Cardiac ventricle fibroblast (primary cell): ENCODE measurements at places on chromosomes 5 and 9. TPM values are rescaled to one million over a fixed set of nuclear protein-coding genes. Genes with fewer than 3 reads are reported as not detected.

Gene ADRA1B
- total RNA-seq = 0.83 and 1.7 TPM in 2 replicates

Gene CA9
- 3.5 and 3.9 TPM in 2 replicates for total RNA-seq

Gene ZNF879
- total RNA-seq = 1.2 and 1.4 TPM in 2 replicates

Gene PDE8B
- total RNA-seq = not detected in 2 replicates

Gene LCN9
- total RNA-seq = not detected in 2 replicates

Gene FCN2
- not detected in 2 replicates for total RNA-seq

Gene IQGAP2
- 0.69 and 2.9 TPM in 2 replicates for total RNA-seq

Gene PROB1
- 1.2 and 2.1 TPM in 2 replicates for total RNA-seq

Gene WNT8A
- not detected in 2 replicates for total RNA-seq

Gene PPP3R2
- total RNA-seq = not detected in 2 replicates

Gene DMRTA1
- total RNA-seq = under 0.01 TPM in 1 of 2 replicates, not detected in the other

Gene DRD1
- total RNA-seq = not detected in 2 replicates

Gene PCDHGC5
- 2.1 and 2.9 TPM in 2 replicates for total RNA-seq
